ENCODE measurements at places on chromosomes 7 and 10.

DNA sequence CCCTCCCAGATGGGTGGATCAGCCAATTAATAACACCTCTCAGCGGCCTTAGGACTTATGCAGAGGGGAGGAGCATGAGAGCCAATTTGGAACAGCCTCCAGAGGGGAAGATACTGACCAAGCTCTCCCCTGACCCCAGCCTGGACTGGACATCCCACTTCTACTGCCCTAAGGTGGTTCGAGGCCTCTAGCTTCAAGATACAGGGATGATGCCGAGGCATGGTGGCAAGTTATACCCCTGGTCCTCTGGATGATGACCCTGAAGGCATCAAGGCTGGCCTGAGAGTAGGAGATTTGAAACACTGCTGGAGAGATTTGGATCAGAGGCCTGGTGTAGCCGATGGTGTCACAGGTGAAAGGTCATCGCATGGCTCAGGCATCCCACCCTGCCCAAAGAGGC lies 3.2 kb downstream of the CDH23 start:
- no peak for DNase-seq

DNA sequence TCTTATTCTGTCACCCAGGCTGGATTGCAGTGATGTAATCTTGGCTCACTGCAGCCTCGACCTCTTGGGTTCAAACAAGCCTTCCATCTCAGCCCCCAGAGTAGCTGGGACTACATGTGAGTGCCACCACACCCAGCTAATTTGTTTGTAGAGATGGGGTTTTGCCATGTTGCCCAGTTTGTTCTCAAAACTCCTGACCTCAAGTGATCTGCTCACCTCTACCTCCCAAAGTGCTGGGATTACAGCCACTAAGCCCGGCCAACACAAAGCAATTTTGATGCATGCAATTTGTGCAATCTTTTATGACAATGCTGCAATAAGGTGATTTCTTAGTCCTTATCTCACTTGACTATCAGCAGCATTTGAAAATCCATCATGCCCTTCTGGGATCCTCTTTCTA lies 333.1 kb downstream of the FRMD4A start:
- no peak for DNase-seq

- DNase-seq, result no peak
Measured at GRCh38 chr10:57977262-57977661, 290.4 kb downstream of the IPMK start.

DNA sequence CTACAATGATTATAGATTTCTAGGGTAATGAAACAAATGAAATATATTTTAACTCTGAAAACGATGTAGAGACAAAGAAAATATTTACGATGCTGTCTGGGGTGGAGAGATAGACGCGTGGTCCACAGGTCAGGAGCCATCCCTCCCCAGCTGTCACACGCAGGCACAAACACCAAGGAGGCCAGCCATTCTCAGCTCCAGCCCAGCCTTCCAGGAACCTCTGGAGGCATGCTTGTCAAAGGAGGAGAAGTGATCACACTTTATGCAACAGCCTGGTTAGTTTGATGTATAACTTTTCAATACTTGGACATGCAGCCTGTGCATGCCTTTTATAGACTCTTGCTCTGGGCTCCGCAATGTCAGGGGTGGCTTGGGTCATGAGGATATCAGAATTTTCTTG lies 391.5 kb upstream of the MGMT start:
- DNase-seq, result no peak

GRCh38 chr7:18754766-18755165 lies 259.2 kb downstream of the HDAC9 start:
- no peak for DNase-seq

- no peak for DNase-seq
Measured at GRCh38 chr10:77111611-77112550, 525.7 kb downstream of the KCNMA1 start.

- DNase-seq, result no peak
Measured at GRCh38 chr7:107212725-107213124, 43.9 kb downstream of the HBP1 start.

DNA sequence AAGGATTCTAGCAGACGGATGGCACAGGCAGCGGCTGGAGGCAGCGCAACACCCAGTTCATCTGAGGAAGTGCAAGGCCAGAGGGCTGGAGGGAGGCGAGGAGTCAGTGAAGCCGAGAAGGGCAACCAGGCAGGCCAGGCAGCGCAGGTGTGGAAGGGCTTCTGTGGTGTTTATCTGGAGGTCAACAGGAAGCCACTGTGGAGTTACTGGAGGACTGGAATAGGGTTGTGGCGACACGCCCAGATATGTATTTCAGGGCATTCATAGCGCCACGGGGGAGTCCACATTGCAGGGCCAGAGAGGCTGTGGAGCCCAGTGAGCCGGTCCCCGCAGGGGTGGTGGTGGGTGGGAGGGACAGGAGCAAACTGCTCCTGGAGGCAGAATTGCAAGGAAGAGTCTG lies 150.6 kb downstream of the CDH23 start:
- DNase-seq, result no peak

GRCh38 chr10:45179691-45180090 lies 135.7 kb downstream of the OR13A1 start:
- DNase-seq, result no peak

DNA sequence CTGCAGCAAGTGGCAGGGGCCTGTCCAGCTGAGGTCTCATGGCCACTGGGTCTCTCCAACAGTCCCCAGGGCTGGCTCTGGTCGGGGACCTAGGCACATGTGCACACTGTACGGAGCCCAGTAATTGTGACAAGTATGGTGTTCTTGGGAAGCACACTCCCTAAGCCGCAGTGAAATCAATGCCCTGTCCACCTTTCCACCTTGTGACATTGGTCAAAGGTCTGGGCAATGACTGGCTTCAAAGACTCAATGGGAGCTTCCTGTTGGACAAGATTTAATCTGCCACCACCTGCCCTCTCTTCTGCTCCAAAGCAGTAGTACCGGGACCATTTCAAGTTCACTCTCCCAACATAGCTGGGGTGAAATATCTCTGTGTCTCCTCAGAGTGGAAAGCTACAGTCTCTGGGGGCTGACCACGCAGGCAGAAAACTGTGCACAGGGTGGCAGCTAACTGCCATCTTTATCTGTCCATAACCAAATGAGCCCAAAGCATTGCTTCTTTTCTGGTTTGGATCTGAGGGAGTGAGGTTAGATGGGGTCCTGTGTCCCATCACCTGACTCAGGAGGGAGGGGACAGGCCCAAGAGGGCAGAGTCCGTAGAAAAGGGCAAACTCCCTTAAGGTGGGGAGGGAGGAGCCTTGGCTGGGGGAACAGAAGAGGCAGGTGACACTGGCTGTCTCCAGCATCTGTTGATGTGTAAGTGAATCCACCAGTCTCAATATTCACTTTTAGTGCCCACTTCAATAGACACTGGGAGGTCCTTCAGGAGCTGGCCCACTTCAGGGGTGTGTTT lies 307.7 kb downstream of the TNS3 start:
- no peak for DNase-seq

DNA sequence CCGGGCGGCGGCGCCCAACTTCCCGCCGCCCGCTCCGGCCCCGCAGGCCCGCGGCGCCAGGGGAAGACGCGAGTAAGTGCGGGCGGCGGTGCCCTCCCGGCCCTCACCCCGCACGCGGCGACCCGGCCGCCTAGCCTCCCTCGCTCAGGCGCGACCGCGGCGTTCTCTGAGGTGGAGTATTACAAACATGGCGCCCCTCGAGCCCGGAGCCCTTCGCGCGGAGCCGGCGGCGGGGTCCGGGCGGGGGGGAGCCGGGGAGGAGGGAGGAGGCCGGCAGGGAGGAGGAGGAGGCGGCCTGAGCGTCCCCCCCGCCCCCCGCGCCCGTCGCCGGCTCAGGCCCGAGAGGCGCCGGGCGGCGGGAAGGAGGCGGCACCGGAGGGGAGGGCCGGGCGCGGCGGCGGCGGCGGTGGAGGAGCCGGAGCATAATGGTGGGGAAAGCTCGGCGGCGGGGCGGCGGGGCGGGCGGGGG lies at the start of gene ZMYND11:
Gene ZMYND11 (plus strand): TSS at position 324 of the 469 bp plus-strand sequence. CDS start 44,558 bp downstream, outside the sequence.
- peak; percentile 50 for DNase-seq

DNA sequence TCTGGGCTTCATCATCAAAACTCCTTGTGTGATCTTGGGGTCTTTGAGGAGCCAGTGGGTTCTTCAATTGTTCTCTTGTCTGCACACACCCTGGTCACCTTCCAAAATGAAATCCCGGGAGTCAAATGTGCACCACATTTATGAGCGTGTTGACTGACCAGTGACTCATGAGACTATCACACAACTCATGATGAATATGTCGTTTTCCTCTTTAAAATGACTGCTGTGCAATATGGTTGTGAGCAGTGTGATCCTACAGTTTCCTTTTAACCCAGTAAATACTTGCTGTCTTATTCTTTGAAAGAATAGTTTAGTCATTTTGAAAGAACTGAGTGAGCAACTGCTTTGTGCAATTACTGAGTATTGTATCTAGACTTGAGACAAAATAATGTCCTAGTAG lies 149.2 kb downstream of the DYNC1I1 start:
- no peak for DNase-seq

DNA sequence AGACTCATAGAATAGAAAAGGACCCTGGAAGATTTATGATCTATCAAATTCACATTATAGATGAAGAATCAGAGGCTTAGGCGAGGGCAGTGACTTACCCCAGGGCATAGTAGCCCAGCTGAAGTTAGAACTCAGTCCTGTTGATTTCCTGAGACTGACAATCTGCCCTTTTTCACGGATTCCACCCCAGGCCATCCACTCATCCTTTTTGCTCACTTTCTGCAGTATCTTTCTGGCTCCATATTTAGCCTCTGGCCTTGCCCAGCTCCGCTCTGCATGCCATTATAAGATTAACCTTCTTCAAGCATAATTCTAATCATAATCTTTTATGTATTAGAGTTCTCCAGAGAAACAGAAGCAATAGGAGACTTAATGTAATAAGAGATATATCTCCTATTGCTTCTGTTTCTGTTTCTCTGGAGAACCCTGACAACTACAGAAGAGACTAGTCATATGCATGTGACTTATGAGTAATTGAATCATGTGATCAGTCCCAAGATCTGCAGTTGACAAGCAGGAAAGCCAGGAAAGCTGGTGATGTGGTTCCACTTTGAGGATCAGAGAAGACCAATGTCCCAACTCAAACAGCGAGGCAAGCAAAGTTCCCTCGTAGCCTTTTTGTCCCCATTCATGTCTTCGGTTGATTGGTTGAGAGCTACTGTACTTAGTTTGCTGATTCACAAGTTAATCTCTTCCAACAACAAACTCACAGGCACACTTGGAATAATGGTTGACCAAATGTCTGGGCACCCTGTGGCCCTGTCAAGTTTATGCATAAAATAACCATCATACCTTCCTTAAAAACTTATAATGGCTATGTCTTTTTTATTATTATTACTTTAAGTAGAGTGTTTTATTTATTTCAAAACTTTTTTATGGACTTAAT lies 412.1 kb downstream of the SUGCT start:
- DNase-seq, result no peak

GRCh38 chr10:30027057-30028005 lies 32.1 kb downstream of the JCAD start:
- DNase-seq, result peak; percentile 70

GRCh38 chr7:45922810-45923209 lies 1.7 kb upstream of the IGFBP3 start:
- DNase-seq, result no peak

DNA sequence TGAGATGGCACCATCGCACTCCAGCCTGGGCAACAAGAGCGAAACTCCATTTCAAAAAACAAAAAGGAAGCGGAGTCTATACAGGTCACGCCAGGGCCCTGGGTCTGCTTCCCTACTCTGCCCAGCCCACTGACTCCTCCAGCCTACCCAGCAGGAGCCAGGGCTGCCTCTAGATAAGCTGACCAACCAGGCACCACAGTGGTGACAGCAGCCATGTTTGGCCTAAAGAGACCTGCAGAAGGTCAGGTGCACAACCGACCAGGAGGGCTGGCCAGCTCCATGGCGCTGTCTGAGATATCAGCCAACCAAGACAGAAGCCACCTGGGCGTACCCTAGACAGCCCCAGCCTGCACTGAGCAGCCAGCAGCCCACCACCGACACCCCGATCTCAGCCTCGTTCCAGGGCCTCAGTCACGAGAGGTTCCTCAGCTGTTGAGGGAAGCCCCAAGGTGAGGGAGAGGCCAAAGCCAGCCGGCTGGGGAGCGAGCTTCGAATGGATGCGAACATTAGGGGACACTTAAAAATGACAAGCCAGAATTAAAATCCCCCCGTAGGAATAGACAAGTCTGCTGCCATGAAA lies 24.4 kb upstream of the PWWP2B start:
- no peak for DNase-seq

DNA sequence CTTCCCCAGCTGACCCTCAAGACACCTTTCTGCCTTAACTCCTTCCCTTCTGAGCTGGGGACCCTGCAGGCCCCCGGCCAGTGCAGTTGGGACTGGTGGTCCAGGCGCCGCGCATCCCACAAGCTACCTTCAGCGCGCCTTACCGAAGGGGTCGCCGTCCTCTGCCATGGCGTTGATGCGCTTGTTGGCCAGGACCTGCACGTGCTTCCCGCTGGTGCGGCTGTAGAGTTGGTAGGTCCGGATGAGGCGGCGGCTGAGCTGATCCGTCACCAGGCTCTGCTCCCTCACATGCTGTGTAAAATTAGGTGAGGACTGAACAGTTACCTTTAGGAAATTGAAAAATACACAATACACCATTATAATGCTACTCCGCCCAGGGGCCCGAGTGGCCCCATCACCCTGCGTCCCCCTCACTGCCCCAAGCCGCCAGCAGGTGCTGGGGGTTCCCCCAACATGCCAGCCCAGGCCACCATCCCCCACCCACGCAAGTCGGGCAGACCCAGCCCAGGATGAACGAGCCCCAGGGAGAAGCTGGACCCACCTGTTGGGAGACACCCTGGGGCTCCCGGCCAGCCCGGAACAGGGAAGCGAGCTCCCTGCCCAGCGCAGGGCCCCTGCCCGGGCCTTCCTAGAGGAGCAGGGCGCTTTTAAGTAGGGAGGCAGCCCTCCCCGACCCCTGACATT lies 1.2 kb downstream of the FGF8 start:
- DNase-seq, result no peak

DNA sequence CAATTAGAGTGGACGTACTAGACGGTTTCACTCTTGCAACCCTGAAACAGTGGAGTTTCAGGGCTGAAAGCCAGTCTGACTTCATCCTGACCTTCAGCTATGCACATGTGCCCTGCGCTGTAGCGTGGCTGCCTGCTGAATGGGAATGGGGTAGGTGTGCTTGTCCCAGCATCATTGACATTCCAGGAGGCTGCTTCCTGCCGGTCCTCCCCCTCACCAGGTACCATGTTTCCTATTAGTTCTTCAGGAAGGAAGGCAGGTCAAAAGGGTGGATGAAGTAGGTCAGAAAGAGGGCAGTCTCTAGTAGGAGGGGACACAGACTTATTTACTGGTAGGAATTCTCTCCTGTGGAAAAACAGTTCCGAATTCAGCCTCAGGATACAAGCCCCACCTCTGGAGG lies 551.8 kb upstream of the GALNT17 start:
- DNase-seq, result no peak

GRCh38 chr7:108561047-108561619 lies 8.4 kb downstream of the THAP5 start:
- DNase-seq, result no peak

DNA sequence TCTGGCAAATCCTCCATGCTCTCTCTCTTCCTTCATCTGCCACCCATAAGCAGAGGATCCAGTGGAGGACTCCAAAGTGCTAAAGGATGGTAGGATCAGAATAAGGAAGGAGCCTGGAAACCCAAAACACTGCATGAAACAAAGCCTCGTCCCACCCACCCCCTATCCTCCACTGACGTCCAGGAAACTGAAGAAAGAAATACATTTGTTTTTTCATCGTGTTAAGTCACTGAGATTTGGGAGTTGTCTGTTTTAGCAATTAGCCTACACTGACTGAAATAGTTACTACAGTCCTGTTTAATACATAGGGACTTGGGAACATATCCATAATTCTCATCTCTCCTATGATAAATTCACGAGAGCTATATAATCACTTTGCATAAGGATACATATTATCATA lies 14.8 kb downstream of the ANXA7 start:
- no peak for DNase-seq
